ENCODE measurements at places on chromosomes 5 and 9.
A peak's percentile ranks its signal among the peaks of the same experiment; 100 is the strongest.

DNA sequence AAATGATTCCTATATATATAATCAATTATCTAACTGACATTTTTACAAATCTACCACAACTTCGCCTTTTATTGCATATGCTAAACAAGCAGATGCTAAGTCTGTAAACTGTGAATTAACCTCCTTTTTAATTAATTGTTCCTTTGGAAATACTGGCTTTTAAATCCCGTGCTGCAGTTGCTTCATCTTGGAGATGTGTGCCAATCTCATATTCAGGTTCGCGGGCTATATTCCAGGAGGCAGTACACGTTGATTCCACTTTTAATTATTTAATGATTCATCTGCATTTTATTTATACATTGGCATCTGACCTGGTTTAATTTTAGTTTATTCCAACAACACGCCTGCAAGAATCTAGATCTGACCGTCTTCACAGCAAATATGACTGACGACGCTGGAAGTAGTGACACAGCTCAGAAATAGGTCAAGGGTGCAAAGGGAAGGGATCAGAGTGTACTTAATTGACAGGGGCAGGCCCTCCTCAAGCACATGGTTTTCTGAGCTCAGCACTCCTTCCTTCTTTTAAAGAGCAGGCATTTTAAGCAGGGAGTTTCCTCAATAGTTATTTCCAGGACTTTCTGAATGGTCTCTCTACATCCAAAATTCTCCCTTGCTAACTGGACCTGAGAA is 125.2 kb downstream of the GLIS3 start:
- no peak for DNase-seq

DNA sequence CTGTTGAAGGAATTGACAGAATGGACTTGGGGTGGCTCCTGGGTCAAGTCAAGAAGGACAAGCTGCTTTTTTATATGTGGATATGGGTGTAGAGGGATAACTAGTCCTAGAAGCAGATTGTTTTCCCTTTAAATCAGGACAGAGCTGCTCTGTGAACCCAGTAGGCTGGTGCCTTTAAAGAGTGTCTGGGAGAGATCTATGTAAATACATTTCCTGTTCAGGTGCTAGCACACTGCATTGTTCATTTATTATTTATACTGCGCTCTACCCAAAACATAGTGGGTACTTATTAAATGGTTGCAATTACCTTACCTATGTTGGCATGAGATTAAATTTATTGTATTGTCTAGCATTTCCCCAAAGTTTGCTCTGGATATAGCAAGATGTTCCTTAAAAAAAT is 86.6 kb upstream of the EQTN start:
- DNase-seq = no peak

- no peak for DNase-seq
Measured at GRCh38 chr9:5357431-5358105, 17.9 kb upstream of the RLN1 start.

DNA sequence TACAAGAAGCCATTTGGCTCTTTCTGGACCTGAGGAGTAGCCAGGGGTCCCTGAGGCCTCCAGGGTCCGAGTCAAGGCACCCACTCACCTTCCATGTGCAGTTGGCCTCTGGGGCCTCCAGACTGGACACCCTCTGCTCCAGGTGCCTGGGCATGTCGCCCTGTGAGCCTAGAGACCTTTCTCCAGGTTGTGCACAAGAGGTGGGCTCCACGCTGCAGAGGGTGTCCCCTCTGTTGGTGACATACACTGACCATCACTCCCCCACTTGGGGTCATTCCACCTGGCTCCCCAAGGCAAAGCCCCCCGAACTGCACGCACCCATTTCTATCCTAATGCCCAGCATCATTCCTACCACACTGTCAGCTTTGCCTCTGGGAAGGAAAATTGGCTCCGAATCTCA is 48.8 kb downstream of the RASGEF1C start:
- DNase-seq = no peak

GRCh38 chr5:15363601-15364000 is 136.4 kb upstream of the FBXL7 start:
- no peak for DNase-seq

- no peak for DNase-seq
Measured at GRCh38 chr9:126475933-126476555, 137.7 kb upstream of the LMX1B start.

GRCh38 chr9:108311745-108312144 is 544.0 kb downstream of the ACTL7B start:
- no peak for DNase-seq

GRCh38 chr5:79585116-79585515 is 27.1 kb upstream of the TENT2 start:
- no peak for DNase-seq

DNA sequence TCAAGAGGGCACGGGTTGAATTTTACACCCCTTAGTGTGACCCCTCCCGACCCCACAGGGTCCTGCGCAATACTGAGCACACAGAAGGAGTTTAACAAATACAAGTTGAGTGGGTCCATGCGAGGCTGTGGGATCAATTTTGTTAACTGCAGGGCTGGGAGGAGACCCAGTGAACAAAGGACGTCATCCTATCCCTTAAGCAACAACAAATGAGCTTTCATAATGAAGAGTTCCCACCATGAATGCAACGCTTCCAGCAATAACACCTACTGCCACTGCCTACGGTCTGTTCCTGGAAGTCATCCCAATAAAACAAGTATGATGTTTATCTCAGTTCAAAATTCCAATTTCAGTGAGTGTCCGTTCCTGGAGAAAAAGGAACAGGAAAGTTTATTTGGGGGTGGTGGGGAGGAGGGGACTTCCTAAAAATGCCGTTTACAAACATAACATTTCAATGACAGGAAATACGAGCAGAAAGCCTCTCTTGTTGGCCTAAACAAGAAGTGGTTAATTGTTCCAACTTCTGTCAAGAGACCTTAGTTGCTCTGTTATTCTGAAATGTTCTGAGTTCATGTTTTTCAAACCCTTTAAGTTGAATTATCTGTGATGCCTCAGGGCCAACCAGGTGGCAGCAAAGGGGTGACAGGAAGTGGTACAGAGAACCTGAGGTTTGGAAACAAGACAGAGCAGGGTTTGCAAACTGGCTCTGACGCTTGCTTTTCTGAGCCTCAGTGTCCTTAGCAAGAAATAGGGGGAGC is 65.8 kb upstream of the PLPP6 start:
- DNase-seq = no peak

- peak; percentile 67 for DNase-seq
Measured at GRCh38 chr9:80025131-80025530, 453.4 kb downstream of the TLE4 start.

Data from trophoblast cell (in vitro differentiated cells and primary cell).